ENCODE measurements at places on chromosomes 1 and 21.

DNA sequence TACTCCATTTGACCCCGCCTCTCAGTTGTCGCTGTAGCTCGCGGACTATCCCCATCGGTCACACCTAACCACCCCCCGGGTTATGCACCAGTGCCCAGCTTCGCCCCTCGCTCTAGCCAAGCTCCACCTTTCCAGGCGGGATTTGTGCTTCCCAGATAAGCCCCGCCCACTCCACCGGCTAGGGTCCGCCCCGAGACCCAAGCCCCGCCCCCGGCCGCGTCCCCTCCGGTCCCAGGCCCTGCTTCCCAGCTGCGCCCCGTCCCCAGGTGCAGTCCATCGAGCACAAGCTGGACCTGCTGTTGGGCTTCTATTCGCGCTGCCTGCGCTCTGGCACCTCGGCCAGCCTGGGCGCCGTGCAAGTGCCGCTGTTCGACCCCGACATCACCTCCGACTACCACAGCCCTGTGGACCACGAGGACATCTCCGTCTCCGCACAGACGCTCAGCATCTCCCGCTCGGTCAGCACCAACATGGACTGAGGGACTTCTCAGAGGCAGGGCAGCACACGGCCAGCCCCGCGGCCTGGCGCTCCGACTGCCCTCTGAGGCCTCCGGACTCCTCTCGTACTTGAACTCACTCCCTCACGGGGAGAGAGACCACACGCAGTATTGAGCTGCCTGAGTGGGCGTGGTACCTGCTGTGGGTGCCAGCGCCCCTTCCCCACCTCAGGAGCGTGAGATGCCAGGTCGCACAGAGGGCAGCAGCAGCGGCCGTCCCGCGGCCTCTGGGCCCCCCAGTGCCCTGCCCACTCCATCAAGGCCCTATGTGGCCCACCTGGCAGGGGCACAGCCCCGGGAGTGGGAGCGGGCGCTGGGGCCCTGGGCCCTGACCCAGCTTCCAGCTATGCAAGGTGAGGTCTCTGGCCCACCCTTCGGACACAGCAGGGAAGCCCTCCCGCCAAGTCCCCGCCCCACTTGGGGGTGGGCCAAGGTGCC lies 23.9 kb downstream of the CITED4 start:
- no peak for DNase-seq

DNA sequence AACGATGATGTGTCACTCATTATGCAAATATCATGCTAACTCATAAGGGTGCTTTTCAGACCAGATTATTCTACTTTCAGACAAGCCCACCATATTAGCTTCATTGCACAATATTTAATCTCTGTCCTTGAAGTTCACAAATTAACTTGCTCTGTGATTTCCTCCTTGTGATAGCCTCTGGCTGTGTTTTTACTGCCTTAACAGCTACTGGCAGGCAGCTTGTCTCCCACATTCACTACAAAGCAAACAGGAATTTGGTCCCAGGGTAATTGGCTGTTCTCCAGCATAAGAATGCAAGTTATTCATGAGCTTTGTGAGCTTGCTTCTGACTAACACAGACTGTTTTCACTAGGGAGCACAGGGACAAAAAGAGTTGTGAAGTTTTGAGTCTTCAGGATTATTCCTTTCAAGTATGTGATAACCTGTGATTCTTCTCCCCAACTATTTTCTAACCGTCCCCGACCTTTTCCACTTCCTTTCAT lies 87.9 kb upstream of the HMCN1 start:
- peak; percentile 9 for DNase-seq

DNA sequence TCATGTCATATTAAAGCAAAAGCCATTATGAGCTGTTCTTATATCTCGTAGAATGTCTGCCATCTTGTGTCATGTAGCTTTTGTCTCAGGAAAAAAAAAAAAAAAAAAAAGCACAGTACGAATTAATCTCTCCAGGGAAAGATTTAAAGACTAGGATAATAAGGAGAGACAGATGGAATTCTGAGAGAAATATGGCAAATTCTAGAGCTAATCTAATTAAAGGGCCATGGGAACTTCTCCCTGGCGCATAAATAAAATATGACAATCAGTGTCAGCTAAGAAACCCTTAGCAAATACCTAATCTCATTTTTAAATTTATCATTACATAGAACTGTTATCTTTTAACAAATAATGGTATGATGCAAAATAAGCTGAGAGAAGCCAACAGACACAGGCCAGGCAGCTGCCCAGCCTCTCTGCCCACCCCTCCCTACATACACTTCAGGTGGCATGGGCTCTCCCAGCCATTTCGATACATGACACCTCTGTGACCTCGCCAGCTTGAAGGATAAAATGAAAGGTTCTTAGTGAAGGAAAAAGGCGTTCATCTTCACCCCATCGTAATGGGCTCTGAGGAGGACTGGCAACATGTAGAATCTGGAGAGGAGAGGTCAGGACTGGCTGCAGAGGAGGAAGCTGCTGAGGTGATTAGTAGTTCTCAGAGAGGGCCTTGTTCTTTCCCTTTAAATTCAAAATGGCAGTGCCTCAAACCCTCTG lies 39.8 kb downstream of the DISC1 start:
- no peak for DNase-seq

- peak; percentile 9 for DNase-seq
These were observed 57.8 kb upstream of the RAVER2 start for GRCh38 chr1:64686828-64687724.

DNA sequence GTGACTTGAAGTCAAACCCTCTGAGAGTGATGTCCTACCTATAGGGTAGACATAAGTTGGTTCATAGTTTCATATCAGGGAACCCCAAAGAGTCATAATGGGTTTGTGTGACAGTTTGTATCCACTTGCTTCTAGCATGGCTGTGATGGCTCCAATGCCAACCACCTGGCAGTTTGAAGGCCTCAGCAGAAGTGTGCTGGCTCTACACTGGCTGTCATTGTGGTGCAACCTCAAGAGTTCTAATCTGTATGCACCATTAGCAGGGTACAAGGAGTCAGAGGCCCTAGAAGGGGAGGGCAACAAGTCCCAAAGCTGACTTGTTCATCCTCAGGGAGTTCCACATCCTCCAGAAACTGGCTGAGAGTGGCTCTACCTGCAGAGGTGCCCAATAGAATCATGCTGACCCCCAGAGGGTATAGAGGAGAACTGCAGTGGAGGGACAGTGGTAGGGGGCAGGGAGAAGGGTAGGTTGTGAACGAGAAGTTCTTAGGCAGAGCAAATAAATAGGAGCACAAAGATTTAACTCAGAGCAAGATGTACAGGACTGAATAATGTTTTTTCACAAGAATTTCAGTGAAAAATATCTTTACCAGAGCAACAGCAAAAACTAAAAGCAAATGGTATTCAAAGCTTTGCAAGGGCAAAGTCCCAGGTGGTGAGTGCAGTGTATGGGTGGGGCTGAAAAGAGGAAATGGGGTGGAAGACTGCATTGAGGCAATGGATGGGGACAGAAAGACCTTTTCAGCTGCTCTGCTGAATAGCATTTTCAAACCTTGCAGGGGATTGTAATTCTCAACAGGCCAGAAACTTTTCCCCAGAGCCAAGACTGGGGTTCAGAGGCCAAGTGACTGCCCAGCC lies 3.2 kb downstream of the FCRL2 start:
- no peak for DNase-seq

Measured in neural crest cell (in vitro differentiated cells).